Esophagus squamous epithelium (tissue), 5 donors: ENCODE measurements at places on chromosomes 16 and 17.

- DNase-seq: no peak
These were observed 44.9 kb downstream of the SMURF2 start for GRCh38 chr17:64617125-64617780.

DNA sequence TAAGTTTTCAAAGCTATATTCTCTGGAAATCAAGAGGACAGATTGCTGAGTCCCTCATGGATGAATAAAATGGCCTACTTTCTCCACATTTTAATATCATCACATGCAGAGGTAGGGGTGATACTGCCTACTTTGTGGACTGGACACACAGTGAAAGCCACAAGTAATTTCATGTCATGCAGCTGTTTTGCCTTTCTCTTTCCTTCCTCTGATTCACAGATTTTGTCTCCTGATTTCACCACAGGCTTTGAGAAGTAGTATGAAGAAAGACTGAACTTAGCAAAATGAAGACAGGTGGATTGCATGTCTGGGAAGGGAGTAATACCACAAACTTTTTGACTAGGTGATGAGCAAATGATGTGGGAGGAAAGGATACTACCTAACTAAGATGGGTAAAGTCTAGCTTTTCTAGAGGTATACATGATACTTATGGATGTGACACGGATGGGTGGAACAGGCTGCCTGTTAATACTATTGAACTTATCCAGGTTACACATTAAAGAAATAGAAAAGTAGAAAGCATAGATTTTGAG, 478.4 kb upstream of the GOT2 start:
- no peak for DNase-seq

- DNase-seq: no peak
These were observed 57.4 kb downstream of the ZFHX3 start for GRCh38 chr16:72990571-72990970.

GRCh38 chr17:78240839-78241238, 9.4 kb downstream of the TMEM235 start:
- DNase-seq: no peak

DNA sequence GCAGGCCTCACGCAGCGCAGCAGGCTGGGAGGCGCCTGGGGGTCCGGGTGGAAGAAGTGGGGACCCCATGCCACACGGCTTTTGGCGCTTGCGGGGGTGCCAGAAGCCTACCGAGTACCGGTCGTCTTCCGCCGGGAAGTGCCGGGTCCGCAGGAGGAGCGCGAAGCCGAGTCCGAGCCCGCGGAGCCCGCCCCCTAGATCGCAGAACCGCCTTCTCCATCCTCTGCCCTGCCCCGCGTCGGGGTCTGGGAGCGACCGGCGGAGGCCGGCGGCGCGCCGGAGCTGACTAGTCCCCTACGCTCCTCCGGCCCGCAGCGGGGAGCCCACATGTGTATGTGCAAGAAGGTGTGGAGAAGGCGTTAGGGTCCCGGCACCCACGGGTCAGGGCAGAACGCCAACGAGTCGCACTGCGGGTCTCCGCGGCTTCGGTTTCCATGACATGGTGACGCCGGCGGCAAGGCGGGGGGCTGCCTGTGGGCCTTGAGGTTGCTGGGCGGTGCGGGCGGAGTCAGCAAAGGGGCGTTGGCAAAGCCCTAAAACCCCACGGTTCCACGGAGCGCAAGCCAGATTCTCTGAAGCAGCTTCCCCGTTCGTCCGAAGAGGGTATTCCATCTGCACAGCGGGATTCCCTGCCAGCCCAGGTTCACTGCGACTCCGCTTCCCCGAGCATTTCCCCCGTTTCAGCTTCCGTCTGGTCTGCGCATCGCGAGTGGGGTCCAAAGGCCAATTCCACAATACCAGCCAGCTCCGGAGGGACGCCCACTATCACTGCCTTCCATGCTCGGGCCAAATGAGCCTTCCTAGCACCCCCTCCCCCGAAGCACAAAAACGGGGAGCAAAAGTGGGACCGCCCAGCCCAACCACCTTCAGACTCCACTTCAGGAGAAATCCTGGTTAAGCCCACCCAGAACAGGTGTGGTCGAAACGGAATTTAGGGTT, 2.3 kb upstream of the LHX1 start:
- no peak for DNase-seq

GRCh38 chr16:29809850-29810698, 1.9 kb upstream of the PRRT2 start:
- no peak for DNase-seq

DNA sequence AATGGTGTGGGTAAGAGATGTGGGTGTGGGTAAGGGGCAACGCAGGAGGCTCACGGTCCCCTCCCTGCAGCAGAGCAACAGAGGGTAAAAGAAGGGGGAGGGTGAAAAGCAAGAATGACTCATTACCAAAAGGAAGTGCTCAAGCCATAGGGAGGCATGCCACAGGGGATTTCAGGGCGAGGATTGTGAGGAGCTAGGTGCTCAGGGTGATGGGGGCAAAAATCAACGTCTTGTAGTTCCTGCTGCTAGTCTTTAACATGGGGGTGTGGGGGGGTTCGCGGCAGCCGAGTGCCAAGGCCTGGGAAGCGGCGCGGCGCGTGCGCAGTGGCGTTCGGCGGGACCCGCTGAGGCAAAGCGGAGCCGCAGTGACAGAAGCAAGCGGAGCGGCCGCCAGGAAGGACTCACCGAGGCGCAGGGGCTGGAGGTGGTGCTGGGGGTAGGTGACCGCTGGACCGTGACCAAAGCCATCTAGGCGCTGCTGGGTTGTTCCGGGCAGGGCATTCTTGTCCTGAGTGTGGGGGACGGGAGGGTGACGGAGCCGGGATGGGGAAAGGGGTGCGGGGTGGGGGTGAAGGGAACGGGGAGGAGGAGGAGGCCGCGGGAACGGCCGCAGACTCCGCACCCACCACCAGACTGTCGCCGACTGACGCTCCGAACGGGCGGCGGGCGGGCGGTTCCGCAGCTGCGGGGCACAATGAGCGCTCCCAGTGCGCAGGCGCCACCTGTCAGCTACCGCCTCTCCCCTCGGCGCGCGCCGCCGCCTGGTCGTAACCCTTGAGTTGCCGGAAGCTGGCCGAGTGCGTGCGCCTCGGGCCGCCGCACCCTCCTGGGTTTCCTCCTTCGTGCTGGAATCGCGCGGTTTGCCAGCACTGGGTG, at the start of gene SSH2:
Gene SSH2 (minus strand): TSS at position 696 of the 876 bp plus-strand sequence. CDS start 228 bp downstream, at position 468.
- DNase-seq: peak; percentile 47

DNA sequence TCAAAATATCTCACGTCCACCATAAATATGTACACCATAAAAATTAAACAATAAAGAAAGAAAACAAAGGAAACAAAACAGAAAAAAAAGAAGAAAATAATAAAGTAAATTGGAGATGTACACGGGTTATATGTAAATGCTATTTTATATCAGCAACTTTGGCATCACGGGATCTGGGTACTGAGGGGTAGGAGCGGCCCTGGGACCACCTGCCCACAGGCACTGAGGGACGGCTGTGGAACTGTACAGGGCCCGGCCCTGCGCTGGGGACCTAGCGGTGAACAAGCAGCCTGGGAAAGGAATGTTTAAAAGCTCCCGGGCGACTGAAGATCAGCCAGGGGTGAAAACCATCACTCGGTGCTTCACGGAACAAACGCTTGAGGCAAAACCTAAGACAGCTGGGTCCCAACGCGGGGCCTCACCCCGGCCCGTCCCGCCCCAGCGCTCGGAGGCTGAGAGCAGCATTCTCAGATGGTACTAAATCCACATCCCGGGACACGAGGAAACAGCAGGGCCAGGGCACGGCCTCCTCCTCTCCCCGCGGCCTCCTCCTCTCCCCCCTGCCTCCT, 31.2 kb downstream of the NXN start:
- no peak for DNase-seq

- DNase-seq: no peak
These were observed 161.5 kb downstream of the C16orf78 start for GRCh38 chr16:49534901-49535610.

DNA sequence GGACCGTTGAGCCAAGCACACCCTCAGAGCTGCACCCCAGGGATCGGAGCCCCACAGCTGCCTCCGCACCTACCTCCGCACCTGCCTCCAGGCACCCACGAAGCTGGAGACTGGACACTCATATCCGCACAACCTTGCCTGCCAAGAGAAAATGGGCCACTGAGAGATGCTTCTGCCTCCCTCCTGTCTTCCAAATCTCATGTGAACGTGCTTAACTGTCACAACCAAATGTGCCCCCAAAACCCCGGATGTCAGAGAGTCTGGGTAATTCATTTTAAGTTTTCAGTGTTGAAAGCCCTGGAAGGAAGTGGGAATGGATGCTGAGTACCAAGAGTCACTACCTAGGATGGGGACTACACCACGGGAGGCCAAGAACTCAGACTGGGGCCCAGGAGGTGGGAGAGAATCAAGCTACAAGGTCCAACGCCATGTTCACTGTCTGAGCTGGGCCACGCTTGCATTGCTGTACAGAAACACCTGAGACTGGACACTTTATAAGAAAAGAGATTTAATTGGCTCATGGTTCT, 49.5 kb upstream of the MEAK7 start:
- DNase-seq: no peak

GRCh38 chr16:52643006-52643405, 96.1 kb upstream of the TOX3 start:
- DNase-seq: no peak

GRCh38 chr17:54085020-54085419, 262.3 kb downstream of the KIF2B start:
- no peak for DNase-seq

DNA sequence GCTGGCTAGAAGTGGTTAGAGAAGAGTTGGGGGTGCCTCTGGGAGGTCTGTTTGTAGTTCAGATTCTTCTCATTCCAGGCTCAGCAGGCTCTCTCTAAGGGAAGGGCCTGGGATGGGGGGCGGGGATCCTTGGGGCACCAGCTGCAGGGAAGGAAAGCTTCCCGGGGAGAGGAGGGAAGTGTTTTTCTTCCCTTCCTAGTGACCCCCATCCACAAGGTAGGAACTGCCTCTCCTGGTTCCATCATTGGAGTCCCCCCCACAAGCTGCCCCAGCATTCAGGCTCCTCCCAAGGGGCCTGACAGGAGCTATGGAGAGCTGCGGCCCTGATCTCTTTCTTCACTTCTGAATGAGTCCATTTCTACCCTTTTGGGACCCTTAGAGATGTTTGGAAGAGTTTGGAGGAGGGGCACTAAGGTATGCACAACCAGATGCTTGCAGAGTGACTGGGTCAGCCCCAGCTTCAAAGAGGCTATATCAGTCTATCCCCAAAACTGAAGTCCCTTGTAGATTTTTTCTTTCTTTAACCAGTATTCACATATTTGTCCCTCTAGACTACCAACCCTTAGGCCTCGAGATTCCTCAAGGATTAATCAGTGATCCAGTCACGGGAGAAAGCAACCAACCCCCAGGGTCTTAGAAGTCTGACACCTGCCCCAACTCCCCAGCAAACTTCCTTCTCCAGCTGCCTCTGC, 13.9 kb upstream of the FZD2 start:
- no peak for DNase-seq

DNA sequence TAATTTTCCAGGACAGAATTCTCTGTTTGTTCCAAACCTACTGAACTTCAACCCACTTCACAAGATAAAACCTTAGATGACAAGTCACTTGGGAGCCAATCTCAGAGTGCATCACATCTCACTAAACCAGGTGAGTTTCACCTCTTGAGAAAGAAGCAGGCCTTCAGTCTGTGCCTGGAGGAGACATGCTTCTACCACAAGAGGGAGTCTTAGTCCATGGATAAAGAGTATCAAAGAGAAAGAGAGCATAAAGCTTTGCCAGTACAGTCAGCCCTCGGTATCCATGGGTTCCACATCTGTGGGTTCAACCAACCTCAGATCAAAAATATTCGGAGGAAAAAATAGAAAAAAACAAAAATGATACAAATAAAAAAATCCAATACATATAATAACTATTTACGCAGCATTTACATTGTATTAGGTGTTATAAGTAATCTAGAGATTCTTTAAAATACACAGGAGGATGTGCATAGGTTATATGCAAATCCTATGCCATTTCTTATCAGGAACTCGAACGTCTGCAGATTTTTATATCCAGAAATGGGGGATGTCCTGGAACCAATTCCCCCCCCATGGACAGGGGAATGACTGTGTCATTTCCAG, 37.7 kb downstream of the DUSP14 start:
- DNase-seq: no peak

DNA sequence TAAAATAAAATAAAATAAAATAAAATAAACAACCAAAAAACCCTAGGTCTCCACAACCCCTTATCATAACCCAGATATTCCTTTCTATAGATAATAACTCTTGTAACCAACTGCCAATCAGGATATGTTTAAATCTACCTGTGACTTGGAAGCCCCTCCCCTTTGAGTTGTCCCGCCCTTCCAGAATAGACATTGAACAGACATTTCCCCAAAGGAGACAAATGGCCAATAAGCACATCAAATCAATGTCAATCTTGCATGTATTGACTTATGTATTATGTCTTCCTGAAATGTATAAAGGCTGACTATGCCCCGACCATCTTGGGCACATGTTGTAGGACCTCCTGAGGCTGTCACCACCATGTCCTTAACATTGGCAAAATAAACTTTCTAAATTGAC, 1.5 kb upstream of the MAPK7 start:
- no peak for DNase-seq

DNA sequence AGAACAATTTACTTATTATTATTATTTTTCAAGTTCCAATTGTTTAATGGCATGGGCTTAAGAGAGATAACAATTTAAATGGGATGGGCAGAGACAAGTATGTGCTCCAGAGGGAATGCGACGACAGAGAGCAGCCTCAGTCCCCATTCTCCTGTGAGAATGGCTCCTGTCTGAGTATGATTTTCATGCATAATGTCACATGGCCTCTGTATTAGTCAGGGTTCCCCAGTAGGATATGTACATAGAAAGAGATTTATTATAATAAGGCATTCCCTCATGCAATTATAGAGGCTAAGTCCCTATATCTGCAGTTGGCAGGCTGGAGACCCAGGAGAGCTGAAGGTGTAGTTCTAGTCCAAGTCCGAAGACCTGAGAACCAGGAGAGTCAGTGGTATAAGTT, 22.9 kb upstream of the NKD1 start:
- DNase-seq: no peak

GRCh38 chr16:4544473-4544872, 5.9 kb upstream of the CDIP1 start:
- no peak for DNase-seq

DNA sequence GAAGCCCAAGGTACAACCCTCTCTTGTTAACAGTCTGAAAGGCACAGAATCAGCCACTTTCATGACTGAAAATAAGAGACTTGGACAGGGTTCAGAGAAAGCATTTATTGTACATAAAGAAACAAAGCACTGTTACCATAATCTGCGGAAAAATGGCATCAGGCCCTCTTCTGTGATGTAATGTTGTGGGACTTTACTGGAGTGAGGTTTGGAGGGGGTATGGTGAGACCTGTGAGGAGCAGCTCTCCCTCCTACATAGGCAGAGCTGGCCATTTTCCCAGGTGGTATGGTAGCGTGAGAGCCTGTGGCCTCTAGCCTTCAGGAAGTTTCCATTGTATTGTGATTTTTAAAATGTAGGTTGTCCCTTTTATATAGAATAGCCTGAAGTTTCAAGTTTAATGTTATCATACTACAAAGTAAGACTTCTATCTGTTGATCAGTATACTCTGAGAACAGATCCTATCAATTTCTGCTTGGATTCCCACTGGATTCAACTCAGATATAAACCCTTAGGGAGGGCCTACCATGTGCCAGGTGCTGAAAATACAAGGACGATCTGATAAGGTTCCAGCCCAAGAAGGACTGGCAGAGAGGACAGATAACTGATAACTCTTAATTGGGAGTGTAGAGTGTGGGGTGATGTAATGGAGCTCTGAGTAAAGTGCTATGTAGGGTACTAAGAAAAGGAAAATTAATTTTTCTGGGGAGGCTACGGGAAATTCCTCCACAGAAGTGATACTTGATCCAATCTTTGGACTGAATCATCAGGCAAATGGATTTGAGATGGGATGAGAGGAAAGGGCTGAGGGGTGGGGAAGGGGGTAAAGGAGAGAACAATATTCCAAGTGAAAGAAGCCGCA, 4.1 kb upstream of the YPEL2 start:
- DNase-seq: no peak

- no peak for DNase-seq
These were observed 10.7 kb upstream of the GSDMA start for GRCh38 chr17:39951924-39952679.
